ENCODE measurements at places on chromosomes 16 and 17.

- DNase-seq = no peak
Measured at GRCh38 chr16:28572696-28573510, 19.2 kb downstream of the SGF29 start.

DNA sequence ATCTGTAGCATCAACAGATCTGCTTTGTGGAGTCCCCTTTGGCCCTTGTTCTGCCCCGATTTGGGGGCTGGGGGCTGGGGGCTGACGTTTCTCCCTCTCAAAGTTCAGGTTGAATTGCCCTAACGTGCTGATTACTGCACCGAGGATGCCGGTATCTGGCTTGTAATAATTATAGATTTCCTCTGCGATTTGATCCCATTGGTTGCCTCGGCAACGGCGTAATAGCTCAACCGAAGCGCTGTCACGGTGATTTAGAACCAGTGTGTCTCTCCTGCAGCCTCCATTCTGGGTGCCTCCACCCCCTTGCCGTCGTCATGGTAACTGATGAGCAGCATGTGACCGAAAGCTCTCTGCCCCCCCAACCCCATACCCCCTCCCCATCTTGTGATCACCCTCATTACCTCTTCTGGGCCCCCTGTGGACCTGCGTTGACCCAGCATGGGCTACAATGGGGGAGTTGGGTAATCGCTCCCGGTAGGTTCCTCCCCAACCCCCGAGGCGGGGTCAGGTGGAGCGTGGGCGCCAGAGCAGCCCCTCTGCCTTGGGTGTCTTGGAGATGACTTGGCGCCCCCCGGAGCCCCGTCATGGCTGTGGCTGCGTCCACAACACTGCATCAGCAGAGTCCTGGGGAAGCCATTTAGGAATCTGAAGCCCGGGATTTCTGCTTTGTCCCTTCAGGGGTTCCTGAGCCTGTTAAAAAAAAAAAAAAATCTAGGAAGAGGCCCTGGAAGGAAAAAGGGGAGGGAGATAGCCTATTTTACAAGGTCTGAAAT is 38.4 kb downstream of the ABAT start:
- no peak for DNase-seq

GRCh38 chr16:70649300-70649699 is 2.9 kb downstream of the IL34 start:
- no peak for DNase-seq

DNA sequence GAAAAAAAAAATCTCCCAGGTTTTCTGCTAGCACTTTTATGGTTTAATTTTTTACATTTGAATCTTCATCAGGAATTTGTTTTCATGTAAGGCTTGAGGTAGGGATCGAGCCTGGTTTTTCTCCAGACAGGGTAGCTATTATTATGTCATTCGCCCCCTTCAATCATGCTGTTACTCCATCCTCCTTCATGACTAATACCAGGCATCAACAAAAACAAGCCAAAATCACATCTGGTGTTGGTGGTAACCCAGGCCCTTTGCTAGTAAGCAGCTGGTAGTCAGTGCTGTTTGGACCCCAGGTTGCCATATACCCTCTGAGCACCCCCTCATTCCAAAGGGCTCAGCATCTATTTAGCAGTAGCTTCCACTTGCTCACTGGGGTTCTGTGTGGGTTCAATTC is 29.5 kb downstream of the DRC3 start:
- no peak for DNase-seq

DNA sequence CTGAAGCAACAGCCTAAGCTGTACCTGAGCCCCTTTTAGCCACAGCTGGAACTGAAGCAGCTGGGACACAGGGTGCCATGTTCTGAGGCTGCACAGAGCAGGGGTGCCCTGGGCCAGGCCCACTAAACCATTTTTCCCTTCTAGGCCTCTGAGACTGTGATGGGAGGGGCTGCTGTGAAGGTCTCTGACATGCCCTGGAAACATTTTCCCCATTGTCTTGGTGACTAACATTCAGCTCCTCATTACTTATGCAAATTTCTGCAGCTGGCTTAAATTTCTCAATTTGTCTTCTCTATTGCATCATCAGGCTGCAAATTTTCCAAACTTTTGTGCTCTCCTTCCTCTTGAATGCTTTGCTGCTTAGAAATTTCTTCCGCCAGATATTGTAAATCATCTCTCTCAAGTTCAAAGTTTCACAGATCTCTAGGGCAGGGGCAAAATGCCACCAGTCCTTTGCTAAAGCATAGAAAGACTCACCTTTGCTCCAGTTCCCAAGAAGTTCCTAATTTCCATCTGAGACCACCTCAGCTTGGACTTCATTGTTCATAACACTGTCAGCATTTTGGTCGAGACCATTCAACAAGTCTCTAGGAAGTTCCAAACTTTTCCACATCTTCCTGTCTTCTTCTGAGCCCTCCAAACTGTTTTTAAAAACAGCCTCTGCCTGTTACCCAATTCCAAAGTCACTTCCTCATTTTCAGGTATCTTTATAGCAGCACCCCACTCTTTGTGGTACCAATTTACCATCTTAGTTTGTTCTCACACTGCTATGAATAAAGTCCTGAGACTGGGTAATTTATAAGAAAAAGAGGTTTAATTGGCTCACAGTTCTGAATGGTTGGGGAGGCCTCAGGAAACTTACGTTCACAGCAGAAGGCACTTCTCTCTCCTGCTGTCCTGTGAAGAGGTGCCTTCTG is 49.8 kb downstream of the TMEM100 start:
- no peak for DNase-seq

DNA sequence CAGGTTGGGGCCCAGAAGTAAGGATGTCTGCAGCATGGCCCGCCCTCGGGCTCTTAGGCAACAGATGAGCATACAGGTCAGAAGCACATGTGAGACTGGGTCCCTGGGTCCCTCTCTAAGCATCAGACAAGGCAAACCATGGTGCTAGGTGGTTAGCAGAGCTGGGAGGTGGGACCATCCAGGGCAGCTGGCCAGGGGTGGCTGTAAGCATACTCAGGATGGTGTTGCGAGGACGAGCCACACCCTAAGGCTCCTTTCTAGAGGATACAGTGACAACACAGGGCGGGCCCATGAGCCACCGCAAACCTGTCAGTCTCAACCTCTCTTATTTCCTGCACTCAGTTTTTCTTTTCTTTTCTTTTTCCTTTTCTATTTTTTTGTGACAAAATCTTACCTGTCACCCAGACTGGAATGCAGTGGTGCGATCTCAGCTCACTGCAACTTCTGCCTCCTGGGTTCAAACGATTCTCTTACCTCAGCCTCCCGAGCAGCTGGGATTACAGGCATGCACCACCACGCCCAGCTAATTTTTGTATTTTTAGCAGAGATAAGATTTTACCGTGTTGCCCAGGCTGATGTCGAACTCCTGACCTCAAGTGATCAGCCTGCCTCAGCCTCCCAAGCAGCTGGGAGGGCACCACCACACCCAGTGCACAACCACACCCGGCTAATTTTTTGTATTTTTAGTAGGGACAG is 3.6 kb downstream of the FA2H start:
- DNase-seq = no peak

GRCh38 chr16:29974291-29975133 is 844 bp downstream of the TAOK2 start:
- no peak for DNase-seq

GRCh38 chr16:19118938-19119431 is 5.2 kb downstream of the ITPRIPL2 start:
- no peak for DNase-seq

DNA sequence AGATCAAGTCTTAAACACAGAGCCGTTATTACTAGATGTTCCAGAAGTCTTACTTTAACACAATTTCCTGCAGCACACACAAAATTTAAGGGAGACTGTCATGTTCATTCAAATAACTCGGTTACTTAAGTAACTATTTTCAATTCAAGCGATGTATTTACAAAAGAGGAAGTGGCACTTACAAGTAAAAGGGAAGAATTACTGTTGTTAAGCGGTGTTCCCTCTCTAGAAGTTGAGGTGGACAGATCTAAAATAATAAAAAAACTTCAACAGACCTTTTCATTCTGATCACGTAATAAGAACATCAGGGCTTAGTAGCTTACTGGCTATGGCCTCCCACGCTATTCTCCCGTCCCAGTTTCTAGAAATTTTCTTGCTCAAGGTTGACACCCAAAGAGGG is 26.2 kb upstream of the TXNDC11 start:
- peak; percentile 35 for DNase-seq

DNA sequence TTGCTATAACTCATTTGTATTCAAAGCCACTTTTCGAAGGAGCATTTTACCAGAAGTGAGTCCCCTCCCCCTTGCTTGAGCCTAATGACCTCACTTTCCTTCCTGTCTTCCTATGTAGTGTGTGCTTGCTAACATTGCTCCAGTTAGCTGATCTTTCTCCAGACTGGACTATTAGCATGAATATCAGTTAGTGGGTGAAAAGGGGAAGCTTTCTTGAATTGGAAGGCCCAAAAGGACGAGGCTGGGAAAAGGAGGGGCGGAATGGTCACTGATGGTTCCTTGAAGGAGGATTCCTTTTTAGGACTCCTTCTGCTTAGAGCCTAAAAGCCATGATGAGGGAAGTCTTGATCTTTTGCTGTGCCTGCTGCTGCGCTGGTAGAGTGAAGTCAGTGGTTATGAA is 11.9 kb downstream of the MAP3K3 start:
- DNase-seq = no peak

GRCh38 chr16:13441675-13442074 is 478.3 kb upstream of the ERCC4 start:
- DNase-seq = peak; percentile 45

DNA sequence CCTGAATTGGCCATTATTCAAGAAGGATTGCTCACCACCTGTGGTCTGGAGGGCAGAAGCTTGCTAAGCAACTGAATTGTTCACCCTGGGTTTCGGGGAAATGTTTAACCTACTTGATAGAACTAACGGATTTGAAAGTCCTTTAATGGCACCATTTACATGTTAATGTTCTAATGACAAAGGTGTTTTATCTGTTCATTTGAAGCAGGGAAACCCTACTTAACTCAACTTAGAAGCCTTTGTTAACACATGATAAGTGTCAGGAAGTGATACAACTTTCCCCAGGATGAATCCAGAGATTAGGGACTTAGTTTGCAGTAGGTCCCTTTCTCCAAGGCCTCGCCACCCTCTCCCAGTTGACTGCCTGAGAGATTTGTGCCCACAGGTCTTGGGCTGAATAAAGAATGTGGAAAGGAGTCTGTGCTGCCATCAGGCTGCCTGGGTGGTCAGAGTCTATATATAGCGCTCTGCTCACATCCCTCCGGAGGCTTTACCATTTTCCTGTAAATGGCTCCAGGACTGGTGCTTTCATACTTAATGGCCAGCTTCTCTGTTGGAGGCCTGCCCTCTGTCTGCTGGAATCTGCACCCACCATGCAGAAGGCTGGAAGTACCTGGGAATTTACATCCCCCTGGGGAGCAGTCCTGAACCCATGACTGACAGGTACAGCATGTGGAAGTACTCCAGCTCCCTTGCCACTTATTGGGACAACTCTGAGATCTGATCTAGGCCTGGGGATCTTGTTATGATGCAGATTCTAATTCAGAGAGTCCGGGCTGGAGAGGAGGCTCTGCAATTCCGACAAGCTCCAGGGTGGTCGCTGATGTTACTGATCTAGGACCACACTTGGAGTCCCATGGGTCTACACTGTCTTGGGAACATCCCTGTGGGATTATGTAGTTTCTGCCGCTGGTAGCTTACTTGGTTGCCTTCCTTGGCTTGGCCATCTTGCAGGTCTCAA is 99.9 kb downstream of the ASIC2 start:
- no peak for DNase-seq

DNA sequence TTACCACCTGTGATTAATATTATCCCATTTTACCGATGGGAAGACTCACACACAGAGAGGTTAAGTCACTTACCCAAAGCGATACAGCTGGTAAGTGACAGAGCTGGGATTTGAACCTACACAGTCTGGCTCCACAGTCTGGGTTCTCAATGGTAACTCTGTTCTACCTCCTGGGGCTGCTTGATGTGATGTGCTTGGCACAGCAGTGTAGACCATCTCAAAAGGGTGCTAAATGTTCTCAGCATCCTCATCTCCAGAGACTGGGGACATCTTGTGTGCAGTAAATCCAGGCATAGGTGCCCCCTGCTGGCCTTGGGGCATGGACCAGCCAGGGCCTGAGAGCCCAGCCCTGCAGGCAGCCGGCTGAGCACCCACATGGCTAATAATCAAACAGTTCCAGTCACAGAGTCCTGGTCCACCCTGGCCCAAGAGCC is 15.4 kb upstream of the KATNB1 start:
- peak; percentile 73 for DNase-seq

DNA sequence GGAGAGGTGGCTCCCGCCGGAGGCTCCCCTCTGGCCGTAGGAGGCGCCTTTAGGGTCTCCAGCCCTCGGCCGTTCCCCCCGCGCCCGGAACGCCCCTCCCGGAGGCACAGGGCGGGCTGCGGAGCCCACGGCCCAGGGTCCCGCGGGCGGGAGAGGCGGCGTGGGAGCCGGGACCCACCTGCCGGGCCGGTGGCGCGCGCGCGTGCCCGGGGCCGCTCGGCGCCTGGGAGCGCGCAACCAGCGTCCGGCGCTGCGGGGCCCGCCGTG is at the start of gene MIF4GD:
Gene MIF4GD (minus strand): TSS at position 266 of the 267 bp plus-strand sequence. CDS start 1,036 bp downstream, outside the sequence.
- no peak for DNase-seq

DNA sequence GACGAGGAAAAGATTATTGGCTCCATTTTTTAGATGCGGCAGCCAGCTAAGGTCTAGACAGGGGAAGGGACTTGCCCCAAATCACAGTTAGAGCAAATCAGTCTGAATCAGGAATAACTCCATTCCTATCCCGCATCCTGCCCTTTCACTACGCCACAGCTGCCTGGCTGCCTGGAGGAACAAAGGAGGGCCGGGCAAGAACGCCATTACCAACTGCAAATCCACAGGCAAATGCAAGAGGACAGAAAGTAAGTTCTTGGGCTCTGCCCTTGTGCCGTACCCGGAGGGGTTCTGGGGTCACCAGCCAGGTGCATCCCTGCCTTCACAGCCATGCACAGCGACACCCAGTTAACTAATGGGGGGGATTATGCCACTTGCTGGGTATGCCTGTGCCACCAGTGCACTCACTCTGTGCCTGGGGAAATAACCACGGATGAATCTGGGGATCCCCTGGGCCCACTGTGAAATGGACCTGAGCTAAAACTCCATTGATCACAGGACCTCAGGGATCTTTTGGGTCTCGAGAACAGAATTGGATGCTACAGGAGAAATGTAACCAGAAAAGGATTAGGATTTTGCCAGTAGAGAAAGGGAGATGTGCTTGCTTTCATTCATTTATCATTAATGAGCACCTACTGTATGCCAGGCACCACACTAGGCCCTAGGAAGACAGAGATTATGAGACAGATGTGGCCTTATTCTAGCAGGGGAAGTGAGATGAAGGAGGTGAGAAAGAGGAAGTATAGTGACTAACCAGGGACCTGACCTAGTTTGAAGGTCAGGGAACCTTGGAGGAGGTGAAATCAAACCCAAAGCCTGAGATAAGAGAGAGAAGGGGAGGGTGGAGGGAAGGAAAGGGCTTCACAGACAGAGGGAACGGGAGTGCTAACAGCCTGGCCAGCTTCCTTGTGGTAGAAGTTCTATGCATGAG is 17.7 kb downstream of the BCL7C start:
- DNase-seq = peak; percentile 73

Data from GM13976 (cell line).